ENCODE measurements at places on chromosomes 5 and 9. TPM values are rescaled to one million over a fixed set of nuclear protein-coding genes. Genes with fewer than 3 reads are reported as not detected.

GRCh38 chr9:83981126-83981871, 694 bp downstream of the RMI1 start:
- no peak for DNase-seq

GRCh38 chr5:96483878-96484277, 50.8 kb upstream of the PCSK1 start:
- DNase-seq = no peak

DNA sequence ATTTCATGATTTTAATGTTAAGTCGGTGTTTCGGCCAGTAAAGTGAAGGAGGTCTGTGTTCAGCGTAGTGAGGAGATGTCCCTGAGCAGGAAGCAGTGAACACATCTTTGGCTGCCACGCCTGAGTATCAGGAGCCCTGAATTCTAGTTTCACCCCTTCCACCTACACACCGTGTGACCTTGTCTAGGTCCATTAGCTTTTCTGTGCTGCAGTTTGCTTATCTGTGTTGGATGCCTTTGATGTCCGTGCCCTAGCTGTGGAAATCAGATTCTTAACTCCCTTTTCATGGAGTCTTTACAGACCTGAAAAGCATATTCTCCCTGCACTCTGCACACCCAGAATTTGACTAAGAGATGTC, 601 bp downstream of the FBXO38 start:
- no peak for DNase-seq

DNA sequence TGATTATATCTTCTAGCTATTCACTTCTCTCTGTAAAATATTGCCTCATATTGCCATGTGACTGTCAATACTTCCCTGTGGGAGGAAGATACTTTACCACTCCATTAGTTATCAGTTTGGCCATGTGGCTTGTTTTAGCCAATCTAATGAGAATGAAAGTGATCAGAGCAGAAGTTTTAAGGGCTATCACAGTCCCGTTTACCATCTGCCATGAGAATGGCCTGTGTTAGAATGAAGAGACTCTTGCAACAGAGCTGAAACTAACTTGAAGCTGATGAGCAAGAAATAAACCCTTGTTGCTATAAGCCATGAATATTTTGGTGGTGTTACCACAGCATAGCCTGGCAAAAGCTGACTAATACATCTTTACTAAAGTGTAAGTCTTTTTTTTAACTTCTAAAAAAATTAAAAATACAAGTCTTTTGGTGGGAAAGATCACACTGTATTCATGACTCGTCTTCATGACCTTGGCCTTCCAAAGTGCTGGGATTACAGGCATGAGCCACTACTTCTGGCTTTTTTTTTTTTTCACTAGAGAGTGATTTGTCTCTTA, 68.0 kb upstream of the CTNNA1 start:
- DNase-seq = no peak

DNA sequence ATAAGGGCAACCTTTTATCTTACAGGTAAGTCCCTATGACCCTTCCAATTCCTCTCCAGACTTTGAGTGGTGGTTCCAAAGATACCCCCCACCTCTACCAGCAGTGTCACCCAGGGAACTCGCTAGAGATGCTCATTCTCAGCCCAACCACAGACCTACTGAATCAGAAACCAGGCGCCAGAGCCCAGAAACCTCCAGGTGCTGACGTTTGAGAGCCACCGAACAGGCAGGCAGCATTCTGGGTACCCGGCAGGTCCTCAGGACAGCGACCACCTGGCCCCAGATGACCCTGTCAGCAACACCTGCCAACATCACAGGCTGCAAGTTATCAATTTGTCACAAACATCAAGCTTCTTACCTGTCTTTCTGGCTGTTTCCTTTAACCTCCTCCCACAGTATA, 19.5 kb downstream of the RAPGEF1 start:
- no peak for DNase-seq

DNA sequence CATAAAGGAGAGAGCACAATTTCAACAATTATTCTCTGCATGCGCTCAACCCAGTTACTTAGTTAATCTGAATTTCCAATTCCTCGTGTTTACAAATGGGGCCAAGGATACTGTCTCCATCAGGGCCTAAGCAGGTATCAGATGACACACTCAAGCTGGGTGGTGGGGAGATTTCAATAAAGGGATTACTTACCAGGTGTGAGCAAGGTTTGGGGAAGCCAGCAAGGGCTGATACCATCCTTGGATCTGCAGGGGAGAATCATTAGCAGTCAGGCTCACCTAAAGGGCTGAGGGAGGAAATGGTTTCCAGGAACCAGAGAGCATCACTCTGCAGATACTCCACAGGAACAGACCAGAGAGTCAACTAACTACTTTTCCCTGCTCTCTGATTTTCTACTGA, 487.1 kb downstream of the NTRK2 start:
- DNase-seq = no peak

GRCh38 chr9:135962696-135963307, 1.6 kb upstream of the UBAC1 start:
- no peak for DNase-seq

DNA sequence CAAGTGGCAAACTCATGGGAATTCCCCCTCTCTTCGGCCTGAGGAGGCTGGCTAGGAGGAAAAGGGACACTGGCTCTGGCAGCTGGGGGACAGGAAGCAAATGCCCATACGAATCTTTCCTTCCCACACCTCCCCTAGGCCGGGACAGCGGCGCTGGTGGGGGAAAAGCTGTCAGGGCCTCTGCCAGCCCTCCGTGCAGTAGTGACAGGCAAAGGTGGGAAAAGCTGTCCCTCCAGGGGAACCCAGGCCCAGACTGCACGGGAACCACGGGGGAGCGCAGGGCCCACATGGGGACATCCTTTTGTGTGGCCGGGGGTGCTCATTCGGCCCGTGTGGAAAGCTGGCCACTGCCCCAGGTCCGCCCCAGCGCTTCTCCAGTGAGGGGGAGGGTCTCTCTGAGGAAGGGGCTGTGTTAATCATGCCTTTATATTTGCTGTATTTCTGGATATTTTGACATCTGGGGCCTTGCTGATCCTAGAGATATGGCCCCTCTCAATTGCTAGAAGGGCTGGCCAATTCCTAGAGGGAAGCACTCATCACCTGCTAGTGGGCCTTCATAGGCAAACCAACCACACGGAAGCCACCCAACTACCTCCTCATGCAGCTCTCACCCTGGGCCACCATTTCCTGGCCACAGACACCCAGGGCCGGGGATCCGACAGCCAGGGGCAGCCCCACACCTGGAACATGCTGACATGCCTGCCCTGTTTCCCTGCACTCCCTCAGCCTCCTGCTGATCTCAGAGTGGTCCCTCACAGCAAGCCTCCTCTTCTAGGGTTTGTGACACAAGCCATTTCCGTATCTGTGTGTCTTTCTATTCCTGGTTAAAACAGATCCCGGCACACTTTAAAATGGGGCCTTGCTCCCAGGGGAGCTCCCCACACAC, 138.8 kb downstream of the ROR2 start:
- DNase-seq = no peak

DNA sequence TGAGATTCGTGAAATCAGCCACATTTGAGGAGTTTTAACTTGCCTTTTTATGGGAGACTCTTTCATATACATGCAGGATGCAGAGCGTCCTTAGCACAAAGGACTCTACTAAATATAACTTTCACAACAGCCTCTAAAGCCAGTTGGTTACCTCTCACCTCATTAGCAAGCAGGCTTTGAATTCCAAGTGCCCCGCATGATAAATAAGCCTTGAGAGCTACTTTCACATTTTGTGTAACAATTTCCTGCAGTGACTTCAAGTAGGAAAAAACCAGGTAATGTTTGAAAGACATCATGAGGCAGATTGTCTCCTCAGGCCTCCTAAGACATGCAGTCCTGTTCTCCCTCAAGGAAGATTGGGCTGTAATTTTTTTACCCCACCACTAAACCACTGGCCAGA, 50.5 kb downstream of the RALGPS1 start:
- no peak for DNase-seq

- DNase-seq = no peak
These were observed 160.4 kb downstream of the NSG2 start for GRCh38 chr5:174205939-174206338.

- peak; percentile 37 for DNase-seq
These were observed 38.4 kb downstream of the PRRX2 start for GRCh38 chr9:129703667-129704355.

GRCh38 chr5:173764332-173765028, 123.7 kb upstream of the CPEB4 start:
- peak; percentile 52 for DNase-seq

DNA sequence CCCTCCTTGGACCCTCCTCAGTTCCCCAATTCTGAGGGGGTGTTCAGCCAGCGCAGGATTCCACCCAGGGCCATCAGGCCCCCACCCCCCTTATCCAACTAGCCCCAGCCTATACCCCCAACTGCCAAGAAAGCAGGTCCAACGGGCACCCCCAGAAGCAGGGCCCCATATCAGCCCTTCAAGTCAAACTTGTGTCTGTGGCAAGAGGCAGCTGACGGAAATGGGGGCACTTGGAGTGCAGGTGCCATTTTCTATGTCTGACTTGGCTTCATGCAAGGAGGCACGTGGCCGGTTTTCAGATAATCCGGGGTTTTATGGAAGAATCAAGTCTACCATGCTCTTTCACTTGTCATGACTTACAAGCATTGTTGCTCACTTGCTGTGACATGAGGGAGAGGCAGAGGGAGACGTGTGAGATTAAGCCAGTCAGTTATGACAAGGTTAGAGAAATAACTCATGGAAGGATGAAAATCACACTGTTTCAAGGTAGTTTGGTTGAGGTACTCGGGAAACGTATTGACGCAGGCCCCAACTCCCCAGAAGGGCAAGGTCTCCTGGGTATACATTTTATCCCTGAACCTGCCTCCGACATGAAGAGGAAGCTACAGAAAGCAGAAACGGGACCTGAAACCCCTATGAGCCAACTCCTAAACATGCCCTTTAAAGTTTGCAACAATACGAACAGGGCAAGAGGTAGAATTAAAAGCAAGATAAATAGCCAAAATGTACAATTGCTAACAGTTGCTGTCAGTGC, 26.5 kb upstream of the CLPTM1L start:
- DNase-seq = no peak

DNA sequence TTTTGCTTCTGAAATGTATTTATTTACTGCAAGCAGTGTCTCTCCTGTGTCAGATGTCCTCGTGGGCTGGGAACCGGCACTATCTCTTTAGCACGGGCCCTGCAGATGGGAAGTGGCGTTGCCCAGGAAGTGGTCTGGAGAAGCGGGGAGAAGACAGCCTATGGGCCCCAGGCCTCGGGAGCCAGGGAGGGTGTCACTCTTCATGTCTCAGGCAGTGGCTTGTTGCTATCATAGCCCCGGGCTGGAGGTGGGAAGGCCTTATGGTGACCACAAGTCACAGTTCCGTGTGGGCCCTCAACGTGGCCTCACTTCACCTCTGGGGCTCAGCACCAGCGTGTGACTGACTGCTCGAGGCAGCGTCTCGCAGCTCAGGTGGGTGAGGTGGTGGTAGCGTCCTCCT, 41.4 kb downstream of the SYK start:
- DNase-seq = no peak

- no peak for DNase-seq
These were observed 32.4 kb downstream of the STK32A start for GRCh38 chr5:147267082-147267832.

DNA sequence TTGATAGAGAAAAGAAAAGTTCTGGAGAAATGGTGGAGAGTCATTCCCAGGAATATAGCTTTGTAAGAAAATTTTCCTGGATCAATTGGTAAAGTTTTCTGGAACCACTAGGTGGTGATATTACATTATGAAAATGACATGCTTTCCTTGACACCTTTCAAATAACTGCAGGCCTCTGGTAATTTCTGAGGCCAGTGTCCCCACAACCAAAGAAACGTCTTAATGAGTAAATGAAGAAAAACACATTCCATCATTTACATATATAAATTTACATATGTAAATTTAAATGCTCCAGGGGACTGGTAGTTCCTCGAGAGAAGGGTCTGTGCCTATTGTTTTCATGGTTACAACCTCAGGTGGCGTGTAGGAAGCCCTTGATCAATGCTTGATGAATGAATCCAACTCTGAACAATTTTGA, 17.2 kb upstream of the RGS3 start:
- no peak for DNase-seq

GRCh38 chr9:117307701-117308100, 107.2 kb downstream of the ASTN2 start:
- no peak for DNase-seq

- DNase-seq = no peak
These were observed 163.7 kb downstream of the TARS1 start for GRCh38 chr5:33604503-33604902.

DNA sequence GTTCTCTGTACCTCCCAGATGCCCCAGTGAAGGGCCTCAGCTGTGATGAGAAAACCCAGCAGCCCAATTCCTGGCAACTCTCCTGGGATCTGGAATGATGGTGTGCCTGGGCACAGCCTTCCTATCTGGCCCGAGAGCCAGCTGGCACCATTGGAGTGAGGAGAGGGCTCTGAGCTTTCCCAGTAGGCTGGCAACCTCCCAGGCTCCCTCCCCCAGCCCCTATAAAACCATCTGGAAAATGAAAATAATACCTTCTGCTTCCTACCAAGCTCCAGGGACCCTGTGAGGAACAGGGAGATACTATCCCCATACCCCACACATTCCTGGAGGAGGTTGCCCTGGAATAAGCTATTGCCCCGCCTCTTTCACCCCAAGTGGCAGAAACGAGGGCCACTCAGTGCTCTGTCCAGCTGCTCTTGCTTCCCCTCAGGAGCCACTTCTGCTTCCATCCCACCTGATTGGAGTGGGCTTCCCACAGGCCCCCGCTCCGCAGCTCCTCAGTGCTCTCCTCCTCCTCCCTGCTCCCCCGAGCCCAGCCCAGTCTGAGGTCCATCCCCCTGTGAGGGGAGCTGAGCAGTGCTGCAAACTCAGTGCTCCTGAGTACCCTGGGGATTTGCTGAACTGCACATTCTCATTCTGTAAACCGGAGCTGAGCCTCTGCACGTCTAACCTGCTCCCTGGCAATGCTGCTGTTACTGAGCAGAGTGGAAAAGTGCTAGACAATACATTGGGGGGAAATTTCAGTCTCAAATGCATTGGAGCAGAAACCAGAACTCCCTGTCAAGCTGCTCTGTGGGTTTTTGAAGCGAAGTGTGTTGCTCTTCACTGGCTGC, 74.7 kb downstream of the THBS4 start:
- DNase-seq = no peak

GRCh38 chr5:36079200-36079781, 12.6 kb upstream of the UGT3A2 start:
- no peak for DNase-seq

- no peak for DNase-seq
These were observed 479.0 kb downstream of the SPATA31A7 start for GRCh38 chr9:61668846-61669245.

DNA sequence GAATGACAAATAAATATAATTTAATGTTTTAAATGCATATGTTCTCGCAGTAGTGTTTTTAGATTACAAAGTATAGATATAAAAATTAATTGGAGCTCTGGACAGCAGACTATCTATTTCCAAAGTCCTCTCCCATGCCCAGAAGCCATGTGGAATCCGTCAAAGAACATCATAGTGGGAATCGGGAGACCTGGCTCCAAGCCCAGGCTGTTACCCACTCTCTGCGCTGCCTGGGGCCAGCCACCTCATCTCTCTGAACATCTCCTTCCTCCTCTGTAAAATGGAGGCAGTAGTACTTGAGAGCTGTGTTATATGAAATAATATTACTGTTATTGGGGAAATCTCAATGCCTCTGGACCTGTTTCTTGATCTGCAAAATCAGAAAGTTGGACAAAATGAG, 58.1 kb upstream of the SLC30A5 start:
- DNase-seq = no peak

TMEFF1 gene
- 0.38 TPM for total RNA-seq

OR2K2 gene
- total RNA-seq = not detected

TTC39B gene
- total RNA-seq = 48.0 TPM

TRIM36 gene
- 45.7 TPM for total RNA-seq

PRRX2 gene
- 1.6 TPM for total RNA-seq

LCN15 gene
- 17.2 TPM for total RNA-seq

PCDHAC1 gene
- total RNA-seq = 0.24 TPM

PAEP gene
- not detected for total RNA-seq

Measured in mucosa of descending colon (tissue), 3 donors.